Skeletal muscle cell (primary cell): ENCODE measurements at places on chromosomes 2 and 18.

- no peak for DNase-seq
Observed at GRCh38 chr18:76689646-76690264, 132.6 kb upstream of the ZNF236 start.

DNA sequence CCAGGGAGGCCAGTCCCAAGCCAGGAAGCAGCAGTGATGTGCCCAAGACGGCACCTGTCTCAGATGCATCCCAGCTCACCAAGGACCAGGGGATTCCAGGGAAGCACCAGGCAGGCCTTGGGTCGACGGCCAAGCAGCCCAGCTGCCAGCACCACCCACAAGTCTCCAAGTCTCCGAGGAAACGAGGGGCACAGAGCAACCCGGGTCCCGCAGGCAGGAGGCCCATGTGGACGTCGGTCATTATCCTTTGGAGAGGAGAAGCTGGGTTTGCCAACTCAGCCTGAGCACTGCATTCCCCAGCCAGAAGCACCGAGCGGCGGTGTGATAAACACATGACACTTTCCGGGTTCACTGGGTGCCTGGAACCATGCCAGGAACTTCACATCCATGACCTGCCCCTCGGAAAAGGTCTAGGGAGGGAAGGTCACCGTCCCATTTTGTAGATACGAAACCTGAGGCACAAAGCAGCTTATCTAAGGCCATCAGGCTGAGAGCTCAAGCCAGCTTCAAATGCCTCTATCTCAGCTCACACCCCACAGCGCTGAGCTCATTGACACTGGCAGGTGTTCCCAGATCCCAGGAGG is 104.5 kb downstream of the ZNF516 start:
- DNase-seq = no peak

DNA sequence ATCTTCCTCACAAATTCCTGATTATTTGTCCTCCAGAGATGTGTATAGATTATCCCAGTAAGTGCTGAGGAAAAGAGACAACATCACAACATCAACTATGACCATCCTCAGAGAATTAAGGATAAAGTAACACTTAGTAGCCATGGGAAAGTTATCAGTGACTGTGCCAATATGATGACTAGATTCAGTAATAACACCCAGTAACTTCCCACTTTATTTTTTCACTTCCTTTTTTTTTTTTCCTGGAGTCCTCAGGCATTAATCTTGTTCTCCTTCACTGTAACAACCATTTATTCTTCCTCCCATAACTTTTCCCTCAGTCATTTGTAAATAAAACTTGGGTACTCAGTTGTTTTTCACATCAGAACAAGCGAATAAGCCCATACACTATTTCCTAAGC is 16.7 kb upstream of the PID1 start:
- DNase-seq = no peak

- DNase-seq = no peak
Observed at GRCh38 chr18:11215216-11215615, 65.8 kb upstream of the PIEZO2 start.

GRCh38 chr2:3784731-3785130 is 81.4 kb downstream of the DCDC2C start:
- DNase-seq = peak; percentile 51

- DNase-seq = no peak
Observed at GRCh38 chr2:209094221-209094620, 329.6 kb upstream of the MAP2 start.

GRCh38 chr2:130827502-130828251 is 9.0 kb upstream of the ARHGEF4 start:
- no peak for DNase-seq

DNA sequence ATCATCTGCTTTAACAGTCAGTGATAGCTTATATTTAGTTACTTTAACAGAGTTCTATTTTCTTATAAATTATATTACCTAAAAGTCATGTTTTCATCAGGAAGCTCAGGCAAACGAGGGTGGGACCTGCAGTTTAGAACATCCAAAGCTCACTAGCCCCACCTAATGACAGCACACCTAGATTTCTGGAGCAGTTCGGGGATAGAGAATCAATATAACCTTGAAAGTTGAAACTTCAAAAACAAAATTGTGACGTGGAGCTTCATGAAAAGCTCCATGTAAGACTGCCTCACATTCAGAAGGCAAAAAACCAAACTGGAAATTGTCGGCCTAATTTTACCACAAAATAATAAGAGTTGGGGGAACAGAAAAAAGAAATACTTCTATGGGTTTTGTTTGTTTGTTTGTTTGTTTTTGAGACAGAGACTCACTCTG is 185.9 kb upstream of the CCDC150 start:
- DNase-seq = peak; percentile 16

DNA sequence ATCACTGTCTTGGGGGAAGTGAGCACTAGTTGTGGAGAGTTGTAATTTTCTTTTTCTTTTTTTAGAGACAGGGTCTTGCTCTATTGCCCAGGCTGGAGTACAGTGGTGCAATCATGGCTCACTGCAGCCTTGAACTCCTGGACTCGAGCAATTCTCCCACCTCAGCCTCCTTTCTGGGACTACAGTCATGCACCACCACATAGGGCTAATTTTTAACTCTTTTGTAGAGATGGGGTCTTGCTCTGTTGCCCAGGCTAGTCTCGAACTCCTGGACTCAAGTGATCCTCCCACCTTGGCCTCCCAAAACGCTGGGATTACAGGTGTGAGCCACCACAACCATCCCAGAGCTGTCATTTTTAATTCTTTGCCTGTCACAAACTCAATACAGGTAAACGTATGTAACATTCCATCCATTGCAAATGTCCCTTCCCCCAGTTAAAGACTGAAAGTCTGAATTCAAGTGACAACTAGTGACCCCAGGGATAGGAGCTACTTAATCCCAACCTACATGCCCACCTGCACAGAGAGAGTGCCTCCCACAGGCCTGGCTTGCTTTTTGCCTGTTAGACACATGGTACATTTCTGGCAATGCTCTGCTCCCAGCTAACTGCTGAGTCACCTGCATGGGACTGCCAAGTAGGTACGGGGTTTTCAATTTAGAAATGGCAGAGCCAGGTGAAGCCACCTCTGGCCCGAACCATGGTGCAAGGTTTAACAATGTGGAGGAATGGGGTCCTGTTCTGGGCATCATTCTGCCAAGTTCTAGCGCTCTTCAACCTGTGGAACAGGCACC is 60.6 kb downstream of the CYB5A start:
- DNase-seq = no peak

DNA sequence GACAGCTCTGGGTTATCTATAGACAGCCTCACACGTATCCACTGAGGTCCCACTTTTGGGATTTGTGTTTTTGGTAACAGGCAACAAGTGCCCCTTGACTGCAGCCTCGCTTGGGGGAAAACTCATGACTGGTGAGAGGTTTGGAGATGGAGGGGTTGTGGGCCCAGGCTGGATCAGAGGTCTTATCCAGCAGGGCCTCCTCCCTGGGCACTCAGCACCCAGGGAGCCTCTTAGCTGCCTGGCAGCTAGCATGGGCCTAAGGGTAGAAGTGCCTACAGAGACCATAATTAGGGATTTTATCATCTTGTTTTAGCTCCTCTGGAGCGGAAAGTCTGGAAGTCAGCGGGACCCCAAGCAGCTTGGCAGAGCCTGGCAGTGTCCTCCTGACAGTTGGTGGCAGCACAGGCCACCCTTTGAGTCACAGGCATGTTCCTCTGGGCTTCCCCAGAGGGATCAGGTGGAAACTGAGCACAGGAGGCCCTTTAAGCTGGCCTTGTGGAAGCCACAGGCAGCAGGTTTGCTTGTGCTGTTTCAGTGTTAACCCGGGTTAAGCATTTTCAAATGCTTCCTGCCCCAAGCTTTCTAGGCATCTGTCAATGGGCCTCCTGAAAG is 143.1 kb downstream of the KCTD1 start:
- no peak for DNase-seq

DNA sequence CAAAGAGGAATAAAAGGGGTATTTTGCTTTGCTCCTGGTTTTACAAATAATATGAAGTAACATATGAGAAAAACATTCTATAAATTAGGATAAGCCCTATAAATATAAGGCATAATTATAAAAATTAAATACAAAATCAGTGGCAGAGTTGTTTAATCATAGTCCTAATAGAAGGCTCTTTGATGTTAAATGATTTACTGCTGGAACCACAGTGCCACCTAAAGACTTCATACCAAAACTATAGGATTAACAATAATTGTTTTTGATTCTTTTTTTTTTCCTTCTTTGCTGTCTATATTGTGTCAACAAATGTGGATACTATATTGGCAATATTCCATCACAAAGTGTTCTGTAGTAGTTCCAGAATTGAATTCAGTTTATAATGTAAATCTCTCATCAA is 837.7 kb upstream of the SLC39A10 start:
- no peak for DNase-seq

DNA sequence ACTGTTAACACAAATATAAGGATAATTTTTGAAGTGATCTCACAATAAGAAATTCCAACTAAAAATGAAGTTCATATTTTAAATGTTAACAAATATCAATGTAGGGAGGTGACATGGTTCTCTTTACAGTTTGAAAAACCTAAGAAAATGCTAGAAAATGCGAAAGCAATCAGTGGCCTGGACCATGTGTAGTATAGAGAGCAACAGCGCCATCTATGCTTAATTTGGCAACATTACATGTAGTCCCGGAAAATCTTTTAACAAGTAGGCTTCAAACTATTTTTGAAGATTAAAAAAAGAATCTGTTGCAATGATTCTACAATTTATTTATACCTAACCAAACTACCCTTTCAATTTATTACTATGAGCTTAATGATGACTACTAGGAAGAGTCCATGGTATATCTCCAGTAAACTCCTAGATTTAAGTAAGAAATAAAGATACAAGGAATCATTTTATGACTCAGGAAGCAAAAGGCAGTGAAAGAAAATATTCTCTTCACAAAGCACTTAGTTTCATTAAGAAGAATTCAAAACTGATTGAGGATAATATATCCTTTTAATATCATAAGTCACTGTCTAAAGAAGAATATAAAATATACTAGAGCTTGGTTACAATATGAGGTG is 33.3 kb downstream of the NDUFA10 start:
- DNase-seq = peak; percentile 18

DNA sequence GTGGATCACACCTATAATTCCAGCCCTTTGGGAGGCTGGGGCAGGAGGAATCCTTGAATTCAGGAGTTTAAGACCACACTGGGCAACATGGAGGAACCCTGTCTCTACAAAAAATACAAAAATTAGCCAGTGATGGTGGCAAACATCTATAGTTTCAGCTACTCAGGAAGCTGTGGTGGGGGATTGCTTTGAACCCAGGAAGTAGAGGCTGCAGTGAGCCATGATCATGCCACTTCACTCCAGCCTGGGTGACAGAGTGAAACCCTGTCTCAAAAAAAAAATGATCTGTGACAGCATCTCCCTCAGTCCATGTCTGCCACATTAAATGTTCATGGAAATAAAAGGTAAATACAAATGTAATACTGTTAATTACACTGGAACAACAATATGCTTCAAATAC is 121.4 kb upstream of the COL5A2 start:
- no peak for DNase-seq

DNA sequence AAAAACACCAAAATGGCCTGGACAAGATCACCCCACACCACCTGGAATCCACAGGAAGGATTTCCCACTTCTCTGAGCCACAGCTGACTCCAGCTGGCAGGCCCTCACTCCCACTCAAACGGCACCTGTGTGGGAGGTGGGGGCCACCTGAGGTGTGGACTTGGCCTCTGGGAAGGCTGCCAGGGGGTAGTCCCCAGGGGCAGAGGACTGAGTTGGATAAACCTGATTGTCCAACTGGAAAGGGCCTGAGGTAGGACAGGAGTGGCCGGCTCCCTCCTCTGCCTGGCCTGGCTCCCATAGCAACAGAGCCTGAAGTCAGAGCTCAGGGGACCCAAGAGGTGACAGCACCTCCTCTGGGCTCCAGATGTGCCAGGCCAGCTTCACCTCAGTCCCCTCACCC is 300.2 kb downstream of the CELF4 start:
- no peak for DNase-seq

- no peak for DNase-seq
Observed at GRCh38 chr2:232957657-232958090, 55.4 kb downstream of the NGEF start.

GRCh38 chr2:17069564-17069963 is 403.9 kb upstream of the CYRIA start:
- no peak for DNase-seq
